NAMALWA (cell line): ENCODE measurements at places on chromosomes 11 and 22.

- no peak for DNase-seq
Measured at GRCh38 chr22:41899110-41899509, 15.8 kb downstream of the SHISA8 start.

DNA sequence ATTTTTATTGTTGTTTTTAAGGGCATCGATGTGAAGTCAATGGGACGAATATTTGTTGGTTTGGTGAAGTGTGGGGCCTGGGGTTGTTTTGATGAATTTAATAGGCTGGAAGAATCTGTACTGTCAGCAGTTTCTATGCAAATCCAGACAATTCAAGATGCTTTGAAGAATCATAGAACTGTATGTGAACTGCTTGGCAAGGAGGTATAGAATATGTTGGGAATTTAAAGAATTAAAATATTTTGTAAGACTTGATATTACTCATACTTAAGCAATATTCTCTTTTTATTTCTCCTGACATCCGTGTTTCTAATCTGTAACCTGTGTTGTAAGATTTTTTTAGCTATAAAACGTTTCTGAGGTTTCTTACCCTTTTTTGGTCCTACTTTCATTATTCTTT is 61.6 kb downstream of the DYNC2H1 start:
- no peak for DNase-seq

DNA sequence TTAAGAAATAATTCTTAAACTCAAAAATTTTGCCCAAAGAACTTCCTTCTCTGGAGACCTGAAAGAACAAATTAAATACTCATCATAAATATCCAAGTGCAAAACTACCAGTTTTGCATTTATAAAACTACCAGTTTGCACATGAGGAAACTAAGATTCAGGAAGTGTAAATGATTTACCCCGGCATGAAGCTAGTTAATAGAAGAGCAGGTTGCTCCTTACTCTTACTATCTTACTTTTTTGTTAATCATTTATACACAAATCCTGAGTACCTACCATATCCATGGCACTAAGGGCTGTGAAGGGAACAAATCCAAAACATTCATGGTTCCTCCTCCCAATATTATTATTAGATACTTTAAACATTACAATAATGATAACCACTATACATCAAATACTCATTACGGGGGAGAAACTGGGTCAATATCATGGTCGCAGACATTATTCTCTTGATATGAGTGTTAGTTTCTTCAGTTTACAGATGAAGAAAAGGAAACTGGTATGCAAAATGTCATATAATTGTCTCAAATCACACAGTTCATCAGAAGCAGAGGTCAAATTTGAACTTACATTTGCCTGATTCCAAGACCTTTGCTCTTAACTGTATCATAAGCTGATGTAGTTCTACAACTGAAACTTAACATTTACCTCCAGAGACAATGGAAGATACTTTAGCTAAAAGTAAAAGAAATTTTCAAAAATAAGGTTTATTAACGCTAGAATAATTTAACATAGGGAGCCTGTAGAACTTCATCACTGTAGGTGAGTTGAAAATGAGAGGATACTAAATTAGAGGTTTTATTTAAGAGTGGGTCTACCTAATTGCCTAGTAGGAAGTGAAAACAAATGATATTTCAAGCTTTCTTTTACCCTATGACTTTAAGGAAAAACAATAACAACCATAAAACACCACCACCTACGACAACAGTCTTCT is 74.5 kb downstream of the FAM76B start:
- no peak for DNase-seq

DNA sequence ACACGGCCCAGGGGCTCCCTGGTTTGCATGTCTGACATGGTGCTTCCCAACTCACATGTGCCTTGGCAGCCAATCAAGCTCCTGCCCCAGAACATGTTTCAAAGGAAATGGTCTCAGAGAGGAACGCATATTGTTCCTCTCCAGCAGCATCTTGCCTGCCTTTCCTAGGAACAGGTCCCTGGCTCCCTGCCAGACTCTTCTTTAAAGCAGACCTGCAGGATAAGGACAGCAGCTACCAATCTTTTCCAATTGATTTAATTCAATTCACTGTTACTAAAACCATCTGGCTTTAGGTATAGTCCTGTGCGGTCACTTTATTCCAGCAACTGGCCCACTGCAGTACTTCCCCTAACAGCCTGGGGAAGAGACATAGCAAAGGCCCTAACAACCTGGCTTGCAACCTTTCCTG is 79.9 kb downstream of the AMBRA1 start:
- no peak for DNase-seq

DNA sequence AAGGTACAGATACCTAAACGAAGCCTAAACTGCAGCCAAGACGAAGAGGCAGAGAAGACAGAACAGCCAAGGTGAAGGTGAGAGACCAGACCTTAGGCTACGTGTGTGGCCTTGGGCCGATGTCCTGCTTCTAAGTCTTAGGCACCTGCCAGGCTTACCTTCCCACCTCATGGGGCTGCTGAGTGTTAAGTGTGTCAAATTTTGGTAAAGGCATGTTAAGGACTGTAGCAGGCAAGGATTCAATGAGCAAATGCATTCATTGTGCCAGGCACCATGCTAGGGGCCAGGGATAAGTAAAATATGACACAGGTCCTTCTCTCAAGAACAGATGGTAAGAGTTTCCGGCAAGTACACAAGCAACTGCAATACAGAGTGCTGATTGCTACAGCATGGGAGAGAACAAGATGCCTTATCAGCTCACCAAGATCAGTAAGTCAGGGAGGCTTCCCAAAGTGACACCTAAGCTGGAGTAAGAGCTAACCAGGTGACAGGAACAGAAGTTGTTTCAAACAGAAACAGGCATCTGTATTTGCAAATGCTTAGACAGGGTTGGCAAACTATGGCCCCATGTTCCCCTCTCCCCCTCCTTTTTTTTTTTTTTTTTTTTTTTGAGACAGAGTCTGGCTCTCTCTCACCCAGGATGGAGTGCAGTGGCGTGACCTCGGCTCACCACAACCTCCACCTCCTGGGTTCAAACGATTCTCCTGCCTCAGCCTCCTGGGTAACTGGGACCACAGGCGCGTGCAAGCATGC is 46.7 kb downstream of the CLTCL1 start:
- DNase-seq: no peak

GRCh38 chr11:122803716-122804115 is 34.6 kb upstream of the CRTAM start:
- no peak for DNase-seq

DNA sequence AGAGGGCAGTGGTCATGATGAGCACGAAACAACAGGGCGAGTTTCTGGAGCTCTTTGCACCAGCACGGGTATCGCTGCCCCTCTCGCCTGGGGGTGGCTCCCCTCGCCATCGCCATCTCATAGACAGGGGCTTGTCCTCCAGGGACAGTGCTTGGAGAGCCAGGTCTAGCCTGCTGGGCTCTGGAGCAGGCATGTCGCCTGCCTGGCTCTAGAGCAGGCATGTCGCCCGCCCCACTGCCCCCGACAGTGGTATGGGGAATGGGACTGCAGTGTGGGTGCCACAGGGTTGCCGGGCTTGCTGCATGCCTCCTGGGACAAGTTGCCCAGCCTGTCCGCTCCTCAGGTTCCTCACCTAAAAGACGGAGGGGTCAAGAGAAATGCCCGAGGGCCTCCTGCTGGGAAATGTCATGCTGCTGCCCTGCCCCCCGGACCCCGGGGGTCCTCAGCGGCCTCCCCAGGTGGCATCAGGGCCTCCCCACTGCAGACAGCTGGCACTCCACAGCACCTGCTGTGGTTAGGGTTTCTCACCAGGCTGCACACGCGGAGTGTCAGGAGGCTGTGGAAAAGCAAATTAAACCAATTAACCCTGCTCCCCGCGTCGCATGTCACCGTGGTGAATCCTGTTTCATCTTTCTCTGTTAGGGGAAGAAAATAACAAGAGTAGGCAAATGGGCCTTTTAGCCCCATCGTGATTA is 403.0 kb downstream of the TBC1D22A start:
- DNase-seq: no peak

GRCh38 chr11:59954219-59954847 is 9.5 kb upstream of the OOSP4A start:
- no peak for DNase-seq

- no peak for DNase-seq
Measured at GRCh38 chr11:12195768-12196167, 85.4 kb downstream of the MICAL2 start.

GRCh38 chr22:47802421-47802820 is 1040.0 kb downstream of the TBC1D22A start:
- no peak for DNase-seq

GRCh38 chr22:47303161-47303890 is 540.9 kb downstream of the TBC1D22A start:
- no peak for DNase-seq

- no peak for DNase-seq
Measured at GRCh38 chr11:19814421-19814820, 101.8 kb downstream of the NAV2 start.

- no peak for DNase-seq
Measured at GRCh38 chr11:91257667-91258066, 967.0 kb upstream of the FAT3 start.

DNA sequence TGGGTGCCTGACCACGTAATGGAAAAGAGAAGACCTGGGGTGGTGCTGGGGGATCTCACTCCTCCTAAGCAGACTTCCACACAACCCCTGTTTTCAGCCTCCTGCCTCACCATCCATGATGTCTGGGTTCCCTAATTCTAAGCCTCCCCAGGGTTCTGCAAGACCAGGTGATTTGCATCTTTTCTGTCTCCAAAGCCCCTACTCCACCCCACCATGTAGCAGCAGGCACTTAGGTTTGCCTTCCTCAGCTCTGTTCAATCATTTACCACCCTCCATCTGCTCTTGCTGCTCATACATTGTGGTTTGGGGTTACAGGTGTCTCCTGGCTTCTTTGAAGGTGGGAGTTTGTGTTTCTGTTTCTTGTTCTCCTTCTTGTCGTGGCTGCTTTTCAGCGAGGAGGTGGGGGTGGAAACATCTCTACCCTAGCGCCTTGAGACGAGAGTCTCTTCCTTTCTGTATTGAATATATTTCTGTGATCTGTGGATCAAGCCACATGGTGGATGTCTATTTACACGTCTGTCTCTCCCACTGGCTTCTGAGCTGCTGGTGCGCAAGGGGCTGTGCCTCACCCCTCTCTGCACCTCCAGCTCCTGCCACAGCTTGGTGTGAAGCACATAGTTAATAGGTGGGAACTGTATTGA is 6.6 kb upstream of the SSTR3 start:
- peak; percentile 46 for DNase-seq
